NCI-H1417 treated with DMSO at 0.1 percent for 48 hours (cell line): ENCODE measurements at places on chromosomes 5 and 9.

- DNase-seq, result no peak
These were observed 219.3 kb downstream of the KCNN2 start for GRCh38 chr5:114581136-114581535.

- DNase-seq, result no peak
These were observed 81.4 kb upstream of the ANKRD55 start for GRCh38 chr5:56314529-56314928.

- no peak for DNase-seq
These were observed 97.4 kb upstream of the TRIM32 start for GRCh38 chr9:116589392-116590354.

- DNase-seq, result no peak
These were observed 68.2 kb downstream of the PIK3R1 start for GRCh38 chr5:68283766-68284165.

GRCh38 chr9:89732295-89732938, 127.6 kb downstream of the GADD45G start:
- peak; percentile 64 for DNase-seq

- no peak for DNase-seq
These were observed 1.1 kb downstream of the MVB12B start for GRCh38 chr9:126327714-126328185.

GRCh38 chr5:9654886-9655285, 24.7 kb upstream of the TAS2R1 start:
- no peak for DNase-seq

DNA sequence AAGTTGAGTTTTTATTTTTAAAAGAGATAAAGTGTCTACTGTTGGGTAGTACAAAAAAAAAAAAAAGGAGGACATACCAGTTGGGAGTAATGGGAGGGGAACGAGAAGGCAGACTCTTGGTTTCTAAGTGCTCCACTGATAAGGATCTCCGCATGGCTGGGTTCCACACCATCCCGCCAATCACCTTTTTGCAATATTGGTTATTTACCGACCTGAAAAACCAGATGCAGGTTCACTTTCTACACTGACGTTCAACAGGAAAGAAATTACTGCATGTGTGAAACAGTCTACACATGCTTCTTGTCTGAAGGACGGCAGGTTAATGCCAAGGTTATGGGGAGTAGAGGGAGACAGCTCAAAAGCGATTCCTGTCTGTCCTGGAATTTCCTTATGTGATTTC, 75.5 kb downstream of the PTPN3 start:
- DNase-seq, result no peak

DNA sequence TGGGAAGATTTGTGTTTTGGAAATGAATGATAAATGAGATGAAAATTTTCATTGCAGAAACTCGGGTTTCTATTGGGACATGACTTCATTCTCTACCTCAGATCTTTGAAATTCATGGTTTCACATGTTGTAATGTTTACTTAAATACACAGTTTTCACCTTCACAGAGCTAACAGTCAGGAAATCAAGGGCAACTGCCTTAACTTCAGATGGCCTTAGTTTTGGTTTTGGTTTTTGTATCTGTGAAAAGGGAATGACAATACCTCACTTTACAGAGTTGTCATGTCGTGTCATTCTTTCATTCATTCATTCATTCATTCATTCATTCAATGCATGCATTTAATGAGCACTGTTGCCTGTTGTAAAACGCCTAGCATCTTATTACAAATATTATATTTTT, 41.9 kb downstream of the NIM1K start:
- no peak for DNase-seq

- no peak for DNase-seq
These were observed 490.2 kb downstream of the TLE4 start for GRCh38 chr9:80061940-80062339.

DNA sequence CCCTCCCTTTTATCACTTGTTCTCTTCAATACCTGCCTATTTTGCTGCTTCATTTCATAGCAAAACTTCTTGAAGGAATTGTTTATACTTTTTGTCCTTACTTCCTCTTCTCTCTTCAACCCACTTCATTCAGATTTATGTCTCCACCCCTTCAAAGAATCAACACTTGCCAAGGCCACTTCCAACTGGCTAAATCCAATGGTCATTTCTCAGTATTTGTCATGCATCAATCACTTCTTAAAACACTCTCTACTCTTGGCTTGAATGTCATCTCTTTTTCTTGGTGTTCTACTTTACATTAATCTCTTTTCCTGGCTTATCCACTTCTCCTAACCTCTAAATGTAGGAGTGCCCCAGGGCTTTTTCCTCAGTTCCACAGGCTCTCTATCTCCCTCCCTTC, 8.3 kb upstream of the FCHO2 start:
- no peak for DNase-seq

- no peak for DNase-seq
These were observed 21.0 kb downstream of the SNX30 start for GRCh38 chr9:112771359-112772214.

DNA sequence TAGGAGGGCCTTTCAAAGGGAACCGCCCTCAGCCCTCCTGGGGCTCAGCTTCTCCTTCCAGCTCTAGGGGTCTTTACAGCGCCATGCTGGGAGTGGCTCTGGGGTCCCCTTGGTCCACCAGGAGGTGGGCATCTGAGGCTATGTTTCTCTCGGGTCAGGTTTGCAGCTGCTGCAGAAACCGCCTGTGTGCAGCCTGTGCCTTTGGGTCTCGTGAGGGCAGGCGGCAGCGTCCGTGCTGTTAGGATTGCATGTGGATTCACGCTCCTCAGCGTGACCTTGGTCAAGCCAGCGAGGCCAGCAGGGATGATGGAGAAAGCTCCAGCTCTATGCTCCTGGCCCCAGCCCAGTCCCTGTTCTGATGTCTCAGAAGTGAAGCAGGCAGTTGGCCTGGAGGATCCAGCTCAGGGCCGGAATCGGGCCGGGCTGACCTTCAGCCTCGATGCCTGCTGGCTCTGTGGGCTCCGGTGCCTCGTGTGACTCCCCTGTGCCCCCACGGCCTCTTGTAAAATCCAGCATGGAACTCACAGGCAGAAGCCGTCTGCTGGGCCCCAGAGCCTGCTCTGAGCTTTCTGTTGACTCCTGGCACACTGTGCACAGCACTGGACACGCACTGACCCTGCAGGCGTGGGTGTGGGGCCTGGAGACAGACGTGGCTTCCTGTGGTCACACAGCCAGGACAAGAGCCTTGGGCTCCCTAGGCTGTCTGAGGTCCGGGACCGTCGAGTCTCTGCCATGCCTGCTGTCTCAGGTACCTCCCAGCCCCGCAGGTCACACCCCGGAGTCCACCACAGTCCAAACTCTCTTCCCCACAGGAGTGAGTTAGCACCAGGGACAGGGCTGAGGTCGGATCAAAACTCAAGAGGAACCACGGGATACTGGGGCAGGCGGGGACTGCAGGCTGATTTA, 54.3 kb downstream of the TRIP13 start:
- DNase-seq, result no peak

- no peak for DNase-seq
These were observed 373.4 kb downstream of the GADD45G start for GRCh38 chr9:89978185-89978584.

GRCh38 chr9:18073002-18073401, 401.0 kb upstream of the ADAMTSL1 start:
- no peak for DNase-seq

DNA sequence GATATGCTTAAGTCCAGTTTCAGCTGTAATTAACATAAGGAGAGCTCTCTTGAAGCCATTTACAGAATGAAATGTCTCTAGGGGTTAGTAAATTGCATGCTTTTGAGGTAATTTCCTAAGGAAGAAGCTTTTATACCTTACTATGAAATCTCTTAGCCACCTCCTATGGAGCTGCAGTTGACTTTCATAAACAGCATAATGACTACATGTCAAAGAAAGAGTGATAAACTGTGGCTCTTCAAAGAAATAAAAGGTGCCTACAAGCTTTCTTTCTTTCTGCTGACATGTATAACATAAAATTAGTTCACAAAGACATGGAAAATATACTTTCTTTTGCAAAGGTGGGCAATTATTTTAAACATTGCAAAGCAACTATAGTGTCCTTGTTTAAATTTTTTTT, 90.8 kb downstream of the TMEM167A start:
- DNase-seq, result peak; percentile 65

DNA sequence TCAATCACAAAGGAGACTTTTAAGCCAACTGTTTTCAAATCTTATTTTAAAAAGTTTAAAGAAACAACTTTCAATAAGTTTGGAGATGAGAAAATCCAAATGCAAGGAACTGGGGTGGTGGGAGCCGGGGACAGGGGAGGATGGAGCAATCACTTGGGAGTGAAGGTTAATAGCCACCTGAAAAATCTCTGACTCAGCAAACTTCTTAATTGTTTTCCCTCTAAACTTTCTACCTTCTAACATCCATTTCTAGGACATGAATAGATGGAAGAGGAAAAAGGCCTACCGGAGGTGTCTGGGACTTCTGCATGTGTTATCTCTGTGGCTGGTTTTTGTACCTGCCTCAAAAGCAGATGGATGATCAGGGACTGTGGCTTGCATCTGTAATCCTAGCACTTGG, 360.6 kb downstream of the OSTF1 start:
- no peak for DNase-seq

DNA sequence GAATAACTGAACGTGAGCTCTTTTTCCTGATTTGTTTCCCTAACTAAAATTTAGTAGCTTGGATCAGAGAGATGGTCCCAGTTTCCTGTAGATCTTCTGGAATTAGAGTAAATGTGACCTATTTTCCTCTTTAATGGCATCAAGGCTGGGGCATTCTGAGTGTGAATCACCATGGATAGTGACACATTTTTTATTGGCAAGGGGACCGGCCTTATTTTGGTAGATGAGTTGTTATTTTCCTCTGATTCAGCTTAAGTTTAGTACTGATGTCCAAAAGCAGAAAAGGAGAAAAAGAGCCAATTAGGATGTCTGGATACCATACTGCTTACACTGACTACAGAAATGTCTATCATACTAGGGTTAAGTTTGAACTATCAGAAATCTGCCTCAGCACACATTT, 68.1 kb downstream of the RNF38 start:
- DNase-seq, result no peak

DNA sequence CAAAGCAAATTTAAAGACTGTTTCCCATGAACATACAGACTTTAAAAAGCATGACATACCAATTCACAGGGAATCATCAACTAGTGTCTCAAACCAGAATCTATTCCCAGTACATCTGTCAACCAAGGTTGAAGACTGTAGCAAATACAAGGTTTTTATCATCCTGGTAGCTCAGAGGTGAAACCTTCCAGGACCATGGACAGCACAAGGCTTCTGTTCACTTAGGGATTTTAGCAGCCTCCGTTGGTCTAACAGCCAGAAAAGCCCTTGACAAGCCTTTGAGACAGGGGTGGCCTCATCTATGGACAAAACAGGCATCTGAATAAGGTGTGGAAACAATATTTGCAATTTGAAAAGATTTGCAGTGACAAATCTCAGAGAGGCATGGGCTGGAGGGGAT, 119.0 kb downstream of the TRIM32 start:
- DNase-seq, result no peak

- no peak for DNase-seq
These were observed 19.9 kb downstream of the IFNW1 start for GRCh38 chr9:21121595-21122251.

DNA sequence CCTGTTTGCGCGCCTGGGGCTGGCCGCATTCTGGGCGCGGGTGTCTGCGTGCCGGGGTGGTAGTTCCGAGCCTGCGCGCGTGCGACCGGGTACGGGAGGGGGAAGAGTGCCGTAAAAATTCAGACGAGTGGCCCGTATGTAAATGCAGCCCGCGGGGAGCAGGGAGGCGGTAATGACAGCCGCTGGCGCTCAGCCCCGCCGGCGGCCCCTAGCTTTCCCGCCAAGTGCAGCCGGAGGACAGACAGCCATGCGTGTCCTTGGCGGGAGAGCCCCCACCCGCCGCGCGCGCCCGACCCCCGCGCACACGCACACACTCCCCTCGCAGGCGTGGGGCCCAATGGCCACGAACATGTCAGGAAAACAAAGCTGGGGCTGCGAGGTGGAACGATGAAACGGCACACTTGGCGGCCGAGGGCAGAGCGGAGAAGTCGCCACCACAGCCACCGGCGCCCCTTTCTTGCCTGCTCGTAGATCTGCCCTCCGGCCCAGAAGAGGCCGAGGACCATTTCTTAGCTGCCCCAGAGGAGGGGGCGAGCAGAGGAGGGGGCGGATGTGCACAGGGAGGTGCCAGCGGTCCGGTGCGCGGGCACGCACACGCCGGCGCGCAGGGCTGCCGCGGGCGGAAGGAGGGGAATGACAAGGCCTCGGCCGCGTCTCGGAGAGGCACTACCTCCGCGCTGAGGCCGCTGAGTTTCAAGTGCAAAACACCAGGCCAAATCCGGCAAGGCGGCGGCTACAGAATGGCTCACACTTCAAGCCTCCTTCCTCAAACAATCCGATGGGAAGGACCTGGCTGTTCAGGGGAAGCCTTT, 208.4 kb downstream of the MEF2C start:
- peak; percentile 27 for DNase-seq

GRCh38 chr5:8864053-8864452, 681.8 kb downstream of the SEMA5A start:
- DNase-seq, result no peak

DNA sequence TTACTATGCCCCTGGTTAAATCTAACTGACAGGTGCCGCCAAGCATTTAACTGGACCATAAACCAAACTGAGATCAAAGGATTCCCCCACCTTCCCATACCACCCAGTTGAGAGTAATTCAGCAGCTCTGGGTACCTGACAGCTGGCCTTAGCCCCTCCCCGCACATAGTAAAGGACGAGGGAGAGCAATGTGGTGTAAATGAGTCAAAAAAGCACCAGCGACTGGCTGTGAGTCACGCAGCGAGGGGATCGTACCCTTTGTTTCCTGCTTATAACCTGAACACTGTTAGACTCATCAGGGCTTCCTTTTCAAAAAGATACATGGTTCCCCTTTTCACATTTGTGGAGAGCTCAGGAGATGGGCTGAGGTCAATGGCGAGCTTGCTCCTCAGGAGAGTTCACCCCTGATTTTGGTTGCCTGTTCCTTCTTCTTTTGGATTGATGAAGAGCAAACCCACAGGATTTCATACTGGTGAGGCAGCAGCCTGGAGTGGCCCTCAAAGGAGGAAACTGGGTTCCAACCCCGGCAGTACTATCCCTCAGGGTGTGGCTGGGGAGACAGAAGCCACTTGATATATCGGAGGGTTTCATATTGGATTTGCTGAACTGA, 71.5 kb downstream of the ANKRD33B start:
- no peak for DNase-seq

GRCh38 chr9:100521282-100521681, 48.3 kb downstream of the TMEFF1 start:
- DNase-seq, result no peak

- DNase-seq, result no peak
These were observed 137.3 kb upstream of the ACO1 start for GRCh38 chr9:32247168-32247567.

GRCh38 chr9:16868701-16869100, 1.8 kb downstream of the BNC2 start:
- no peak for DNase-seq

DNA sequence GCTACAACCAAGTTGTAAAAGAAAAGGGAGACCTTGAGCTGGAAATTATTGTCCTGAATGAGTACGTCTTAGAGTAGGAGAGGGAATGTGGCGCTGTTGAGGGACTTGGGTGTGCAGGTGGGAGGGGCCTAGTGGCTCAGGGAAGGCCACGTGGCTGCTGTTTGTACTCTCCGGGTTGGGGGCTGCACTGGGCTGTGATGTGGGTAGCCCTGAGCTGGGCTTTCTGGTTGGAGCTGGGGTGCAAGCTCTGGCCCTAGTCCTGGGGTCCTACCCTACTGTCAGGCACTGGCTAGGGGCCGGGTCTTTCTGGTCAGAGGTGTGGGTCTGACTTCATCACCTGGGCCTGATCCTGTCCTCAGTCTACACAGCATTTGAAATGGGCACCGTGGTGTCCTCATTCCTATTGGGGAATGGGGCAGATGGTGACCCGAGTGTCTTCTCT, 19.1 kb upstream of the GLE1 start:
- DNase-seq, result no peak

- no peak for DNase-seq
These were observed 612 bp upstream of the BBLN start for GRCh38 chr9:128159522-128159783.
